ENCODE measurements at places on chromosomes 3 and 15. TPM values are rescaled to one million over a fixed set of nuclear protein-coding genes. Genes with fewer than 3 reads are reported as not detected.

Gene PPP2R3A
- 35.0 TPM for total RNA-seq

Gene EAF2
- total RNA-seq: 7.6 TPM

DNA sequence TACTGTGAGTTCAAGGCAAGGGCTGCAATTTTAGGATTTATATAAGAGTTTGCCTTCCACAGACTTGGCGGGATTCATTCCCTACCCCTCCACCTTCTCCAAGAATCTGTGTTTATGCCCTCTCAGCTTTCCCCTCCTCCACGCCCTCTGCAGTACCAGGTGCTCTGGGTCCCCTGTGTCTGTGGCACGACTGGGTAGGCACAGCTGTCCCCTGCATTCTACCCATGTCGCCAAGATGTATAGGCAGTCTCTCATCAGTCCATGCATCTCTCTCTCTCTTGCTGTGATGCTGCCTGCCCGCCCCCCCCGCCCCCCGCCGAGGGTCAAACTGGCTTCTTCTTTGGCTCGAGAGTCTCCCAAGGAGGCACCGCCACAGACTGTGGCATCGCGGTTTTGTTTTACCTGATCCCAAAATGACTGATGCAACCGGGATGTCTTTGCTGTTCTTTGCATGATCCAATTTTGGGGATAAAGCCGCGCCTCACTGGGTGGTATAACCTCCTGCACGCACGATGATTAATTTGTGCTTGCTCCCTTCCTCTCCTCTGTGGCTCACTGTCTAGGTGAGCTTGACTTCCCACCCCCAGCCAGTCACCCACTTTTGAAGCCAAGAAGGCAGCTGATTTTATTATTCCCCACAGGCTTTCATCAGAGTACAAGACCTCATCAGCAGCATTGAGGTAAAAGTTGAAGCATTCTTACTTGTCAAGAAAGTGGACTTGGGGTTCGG, 43.7 kb downstream of the EFCAB12 start:
- H3K27ac ChIP-seq: no peak overlapping the region
- no peak for DNase-seq
- no peaks in the 10 kb centered on the region for H3K4me1 ChIP-seq
- H3K27me3 ChIP-seq: no peaks in the 10 kb centered on the region

- peaks cover 11% of the 10 kb centered on the region for H3K27me3 ChIP-seq
- no peak overlapping the region for H3K4me3 ChIP-seq
- H3K4me1 ChIP-seq: peaks cover 9% of the 10 kb centered on the region
These were observed 57.4 kb downstream of the EEFSEC start for GRCh38 chr3:128210711-128211110.
